ENCODE measurements at places on chromosomes 11 and 22. TPM values are rescaled to one million over a fixed set of nuclear protein-coding genes. Genes with fewer than 3 reads are reported as not detected.

PSMA1 gene
- total RNA-seq, result 406 TPM

CEND1 gene
- not detected for total RNA-seq

PGA4 gene
- not detected for total RNA-seq

POU2AF3 gene
- not detected for total RNA-seq

PNPLA2 gene
- 11.6 TPM for total RNA-seq

ABTB2 gene
- 6.0 TPM for total RNA-seq

ACR gene
- not detected for total RNA-seq

SCN2B gene
- total RNA-seq, result not detected

PTPN5 gene
- not detected for total RNA-seq

LRRC56 gene
- total RNA-seq, result 3.4 TPM

CARD10 gene
- 58.6 TPM for total RNA-seq

PHOX2A gene
- total RNA-seq, result not detected

IFITM10 gene
- total RNA-seq, result 0.55 TPM

SOX6 gene
- 2.1 TPM for total RNA-seq

TREH gene
- not detected for total RNA-seq

FGF4 gene
- not detected for total RNA-seq

CNTN5 gene
- 0.78 TPM for total RNA-seq

VPREB1 gene
- total RNA-seq, result not detected

All from Caki2 (cell line).